ENCODE measurements at places on chromosomes 2 and 18. TPM values are rescaled to one million over a fixed set of nuclear protein-coding genes. Genes with fewer than 3 reads are reported as not detected.

The ZNF385B gene
- 30.8 TPM for total RNA-seq

The RAPH1 gene
- total RNA-seq = 88.7 TPM

The ATP8B1 gene
- total RNA-seq = 12.3 TPM

The SERPINB4 gene
- not detected for total RNA-seq

The ITPRIPL1 gene
- total RNA-seq = 5.7 TPM

The IL1F10 gene
- not detected for total RNA-seq

The RBBP8 gene
- 24.2 TPM for total RNA-seq

The CD8A gene
- 0.27 TPM for total RNA-seq

The SATB2 gene
- total RNA-seq = 6.6 TPM

The LAMA3 gene
- total RNA-seq = 25.9 TPM

The DSG3 gene
- 3.1 TPM for total RNA-seq

The GRHL1 gene
- 12.4 TPM for total RNA-seq

Data from camera-type eye (tissue), 1 donor.